Uterus (tissue), 4 donors: ENCODE measurements at places on chromosomes 6 and 20.
A peak's percentile ranks its signal among the peaks of the same experiment; 100 is the strongest.

GRCh38 chr6:42313941-42314570, 96.4 kb upstream of the MRPS10 start:
- DNase-seq: no peak

DNA sequence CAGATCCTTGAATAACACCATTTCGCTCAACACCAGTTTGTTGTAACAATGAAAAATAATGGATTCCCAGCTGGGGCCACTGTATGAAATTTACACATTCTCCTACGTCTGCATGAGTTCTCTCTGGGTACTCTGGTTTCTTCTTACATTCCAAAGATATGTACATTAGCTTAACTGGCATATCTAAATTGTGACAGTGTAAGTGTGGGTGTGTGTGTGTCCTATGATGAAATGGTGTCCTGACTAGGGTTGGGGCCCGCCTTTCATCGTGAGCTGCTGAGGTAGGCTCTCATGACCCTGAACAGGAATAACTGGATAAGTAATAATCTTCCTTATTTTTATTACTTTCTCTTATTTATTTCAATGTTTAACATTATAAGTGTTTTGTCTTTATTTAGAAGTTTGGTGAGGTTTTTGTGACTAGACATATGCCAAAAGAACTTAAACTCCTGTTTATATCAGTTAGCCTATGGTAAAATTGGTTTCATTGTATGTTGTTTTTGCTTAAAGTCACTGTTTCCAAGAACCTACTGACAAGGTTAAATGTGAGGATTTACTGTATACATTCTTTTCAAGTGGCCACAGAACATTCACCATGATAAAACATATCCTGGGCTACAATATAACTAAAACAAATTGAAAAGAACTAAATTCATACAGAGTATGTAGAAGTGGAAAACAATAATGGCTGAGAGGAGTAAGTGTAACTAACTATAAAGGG, 42.4 kb downstream of the RBL1 start:
- no peak for DNase-seq

DNA sequence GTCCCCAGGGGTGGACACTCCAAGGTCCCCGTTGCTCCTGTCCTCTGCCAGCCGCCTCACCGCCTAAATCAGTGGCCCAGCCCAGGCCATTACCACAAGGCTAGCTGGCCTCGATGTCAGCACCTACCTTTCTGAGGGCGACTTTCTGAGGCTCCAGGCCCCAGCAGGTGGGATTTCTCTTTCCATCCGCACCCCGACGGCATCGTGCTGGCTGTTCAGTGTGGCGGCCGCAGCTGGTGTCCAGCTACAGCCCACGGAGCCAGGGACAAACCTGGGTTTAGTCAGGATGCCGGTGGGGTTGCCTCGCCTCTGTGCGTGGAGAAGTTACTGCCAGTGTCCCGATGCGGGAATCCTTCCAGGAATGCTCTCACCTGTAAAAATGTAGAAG, 60.8 kb downstream of the ERMARD start:
- DNase-seq: no peak

GRCh38 chr6:71194724-71195123, 93.9 kb upstream of the OGFRL1 start:
- DNase-seq: no peak

DNA sequence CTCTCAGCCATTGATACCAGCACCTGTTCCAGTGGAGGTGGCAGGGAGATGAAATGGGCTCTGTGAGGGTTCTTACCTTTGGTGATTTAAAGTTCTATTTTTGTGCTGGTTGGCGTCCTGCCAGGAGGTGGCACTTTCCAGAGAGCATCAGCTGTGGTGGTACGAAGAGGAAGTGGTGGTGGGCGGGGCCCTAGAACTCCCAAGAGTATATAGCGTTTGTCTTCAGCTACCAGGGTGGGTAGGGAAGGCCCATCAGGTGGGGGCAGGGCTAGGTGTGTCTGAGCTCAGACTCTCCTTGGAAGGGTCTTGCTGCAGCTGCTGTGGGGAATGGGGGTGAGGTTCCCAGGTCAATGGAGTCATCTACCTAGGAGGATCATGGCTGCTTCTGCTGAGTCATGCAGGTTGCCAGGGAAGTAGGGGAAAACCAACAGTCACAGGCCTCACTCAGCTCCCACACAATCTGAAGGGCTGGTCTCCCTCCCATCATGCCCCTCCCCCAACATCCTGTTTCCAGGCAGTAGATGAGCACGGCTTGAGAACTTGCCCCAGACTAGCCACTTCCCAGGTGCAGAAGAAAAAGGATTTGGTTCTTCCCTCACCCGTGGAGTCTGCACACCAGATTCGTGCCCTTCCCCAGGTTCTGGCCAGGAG, 46.6 kb downstream of the MOXD1 start:
- no peak for DNase-seq

GRCh38 chr6:13528777-13529343, 41.5 kb upstream of the GFOD1 start:
- no peak for DNase-seq

DNA sequence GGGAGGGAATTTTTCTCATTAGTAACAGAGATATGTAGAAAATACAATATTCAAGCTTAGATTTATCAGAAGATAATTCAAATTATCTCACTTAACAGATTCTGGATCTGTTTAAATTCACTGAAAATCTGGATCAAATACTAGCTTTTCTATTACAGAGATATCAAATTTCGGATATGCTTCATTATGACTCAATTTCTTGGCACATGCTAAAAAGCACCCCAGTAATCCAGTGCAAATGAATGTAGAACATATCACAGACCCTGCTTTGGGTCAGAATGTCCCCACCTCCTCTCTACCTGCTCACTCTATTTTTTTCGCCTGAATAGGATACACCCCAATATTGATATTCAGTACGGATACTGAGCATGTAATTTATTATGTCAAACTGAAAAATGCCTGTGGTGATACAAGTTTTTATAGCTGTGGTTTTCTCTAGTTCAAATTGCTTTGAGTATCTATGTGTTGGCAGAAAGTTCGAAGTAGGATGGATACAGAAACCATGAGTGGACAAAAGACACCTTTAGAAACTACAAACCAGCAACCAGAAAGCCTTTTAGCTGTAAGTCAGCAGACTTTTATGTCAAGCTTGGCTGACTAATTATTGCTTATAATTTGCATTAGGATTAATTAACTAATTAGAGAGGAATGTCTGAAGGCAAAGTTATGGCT, 290.0 kb downstream of the TFAP2B start:
- DNase-seq: no peak

- no peak for DNase-seq
These were observed 629.4 kb upstream of the FLRT3 start for GRCh38 chr20:14966808-14967207.

- DNase-seq: no peak
These were observed 6.4 kb downstream of the FUCA2 start for GRCh38 chr6:143505111-143505510.

DNA sequence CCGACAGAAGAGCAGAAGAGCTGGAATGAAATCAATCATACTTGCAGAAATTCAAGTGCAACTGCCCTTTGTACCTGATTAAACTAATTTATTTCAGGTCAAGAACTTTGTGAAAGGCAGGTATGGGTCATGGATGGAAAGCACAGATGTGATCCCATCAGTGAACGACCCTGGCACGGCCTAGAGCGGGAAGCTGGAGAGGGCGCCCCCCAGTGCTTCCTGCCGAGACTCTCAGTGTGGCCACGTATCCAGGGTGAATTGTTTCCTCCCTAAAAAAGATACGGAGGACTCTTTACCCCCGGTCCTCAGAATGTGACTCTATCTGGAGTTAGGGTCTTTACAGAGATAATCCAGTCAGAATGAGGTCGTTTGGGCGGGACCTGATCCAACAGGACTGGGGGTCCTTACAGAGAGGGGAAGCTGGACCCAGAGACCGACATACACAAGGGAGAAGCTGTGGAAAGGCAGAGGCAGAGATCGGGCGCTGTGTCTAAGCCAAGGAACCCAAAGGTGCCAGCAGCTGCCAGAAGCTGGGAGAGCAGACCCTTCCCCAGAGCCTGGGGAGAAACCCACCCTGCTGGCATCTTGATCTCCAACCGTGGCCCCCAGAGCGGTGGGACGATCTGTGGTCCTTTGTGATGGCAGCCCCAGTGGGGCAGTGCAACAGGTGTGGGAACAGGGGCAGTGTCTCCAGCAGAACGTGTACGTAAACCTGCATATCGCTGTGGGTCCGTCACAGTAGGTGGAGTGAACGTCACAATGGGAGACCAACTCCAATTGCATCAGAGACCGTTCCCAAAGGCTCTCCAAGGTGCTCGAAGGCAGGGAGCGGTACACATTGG, 91.9 kb downstream of the TAF4 start:
- no peak for DNase-seq

GRCh38 chr6:42450477-42451332, 1.0 kb downstream of the TRERF1 start:
- peak; percentile 36 for DNase-seq

DNA sequence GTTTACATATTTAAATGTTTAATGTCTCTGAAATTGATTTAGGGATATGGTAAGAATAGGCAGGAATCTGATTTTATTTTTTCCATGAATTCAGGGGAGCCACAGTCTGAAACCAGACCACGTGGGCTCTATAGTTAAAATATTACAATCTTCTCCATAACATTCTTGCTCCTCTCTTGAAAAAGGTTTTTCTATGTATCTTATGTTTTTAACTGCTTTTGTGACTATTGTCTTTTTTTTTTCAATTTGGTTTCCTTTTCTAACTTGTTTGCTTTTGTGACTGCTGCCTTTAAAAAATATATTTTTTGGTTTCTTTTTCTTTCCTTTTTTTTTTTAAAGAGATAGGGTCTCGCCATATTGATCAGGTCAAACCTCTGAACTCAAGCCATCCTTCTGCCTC, 40.1 kb downstream of the TNFAIP3 start:
- DNase-seq: no peak

- no peak for DNase-seq
These were observed 107.4 kb upstream of the MAP7 start for GRCh38 chr6:136657666-136658065.

DNA sequence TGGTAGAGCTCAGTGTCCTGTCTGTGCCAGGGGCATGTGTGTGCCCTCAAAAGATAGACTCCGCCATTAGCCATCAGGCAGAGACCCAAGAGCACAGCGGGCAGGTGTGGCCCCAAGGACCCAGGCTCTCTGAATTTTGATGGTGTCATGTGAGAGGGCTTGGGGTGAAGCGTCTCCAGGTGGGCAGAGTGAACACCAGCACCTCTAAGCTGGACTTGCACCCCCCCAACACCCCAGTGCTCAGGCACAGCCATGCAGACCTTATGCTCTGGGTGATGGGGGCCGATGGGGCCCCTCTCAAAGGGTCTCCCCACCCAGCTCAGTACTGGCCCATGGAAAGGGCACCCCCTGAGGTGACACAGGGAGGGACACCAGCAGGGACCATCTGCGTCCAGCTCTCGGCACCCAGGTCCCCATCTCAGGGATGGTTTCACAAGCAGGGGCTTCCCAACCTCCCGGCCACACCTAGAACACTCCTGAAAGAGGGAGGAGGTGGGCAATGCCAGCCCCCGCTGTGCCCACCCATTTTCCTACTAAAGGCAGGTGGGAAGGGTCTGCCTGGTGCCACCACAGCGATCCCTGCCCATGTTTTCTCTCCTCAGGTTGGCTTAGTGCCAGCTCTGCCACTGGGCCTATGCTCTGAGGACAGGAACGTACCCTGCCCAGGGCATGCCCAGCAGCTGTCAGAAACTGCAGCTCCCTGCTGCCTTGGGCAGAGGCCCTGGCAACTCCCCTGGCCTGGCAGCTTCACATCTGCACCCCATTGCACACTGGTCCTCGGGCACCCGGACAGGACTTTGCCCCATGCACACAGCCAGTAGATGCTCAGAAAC, 3.5 kb downstream of the CST7 start:
- DNase-seq: no peak

GRCh38 chr20:5735845-5736510, 14.2 kb upstream of the SHLD1 start:
- DNase-seq: no peak

DNA sequence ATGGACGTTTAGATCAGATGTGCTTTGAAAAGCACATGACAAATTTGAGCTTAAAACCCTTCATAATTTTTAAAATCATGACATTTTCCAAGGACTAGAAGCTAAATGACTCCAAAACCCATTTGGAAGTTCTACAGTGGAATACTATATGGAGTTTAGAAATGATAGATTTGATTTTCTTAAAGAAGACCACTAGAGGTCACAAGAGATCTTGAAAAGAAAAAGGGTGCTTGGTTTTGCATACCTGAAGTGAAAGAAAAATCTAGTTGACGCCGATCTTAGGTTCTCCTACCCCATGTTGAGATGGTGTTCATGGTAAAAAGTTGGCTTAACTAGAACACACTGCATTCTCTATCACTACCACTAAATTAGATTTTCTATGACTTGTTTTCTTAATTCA, 31.5 kb downstream of the CFAP61 start:
- DNase-seq: no peak

- no peak for DNase-seq
These were observed 3.6 kb downstream of the PAK5 start for GRCh38 chr20:9835302-9835701.

GRCh38 chr20:46587986-46588385, 37.5 kb upstream of the OCSTAMP start:
- no peak for DNase-seq

DNA sequence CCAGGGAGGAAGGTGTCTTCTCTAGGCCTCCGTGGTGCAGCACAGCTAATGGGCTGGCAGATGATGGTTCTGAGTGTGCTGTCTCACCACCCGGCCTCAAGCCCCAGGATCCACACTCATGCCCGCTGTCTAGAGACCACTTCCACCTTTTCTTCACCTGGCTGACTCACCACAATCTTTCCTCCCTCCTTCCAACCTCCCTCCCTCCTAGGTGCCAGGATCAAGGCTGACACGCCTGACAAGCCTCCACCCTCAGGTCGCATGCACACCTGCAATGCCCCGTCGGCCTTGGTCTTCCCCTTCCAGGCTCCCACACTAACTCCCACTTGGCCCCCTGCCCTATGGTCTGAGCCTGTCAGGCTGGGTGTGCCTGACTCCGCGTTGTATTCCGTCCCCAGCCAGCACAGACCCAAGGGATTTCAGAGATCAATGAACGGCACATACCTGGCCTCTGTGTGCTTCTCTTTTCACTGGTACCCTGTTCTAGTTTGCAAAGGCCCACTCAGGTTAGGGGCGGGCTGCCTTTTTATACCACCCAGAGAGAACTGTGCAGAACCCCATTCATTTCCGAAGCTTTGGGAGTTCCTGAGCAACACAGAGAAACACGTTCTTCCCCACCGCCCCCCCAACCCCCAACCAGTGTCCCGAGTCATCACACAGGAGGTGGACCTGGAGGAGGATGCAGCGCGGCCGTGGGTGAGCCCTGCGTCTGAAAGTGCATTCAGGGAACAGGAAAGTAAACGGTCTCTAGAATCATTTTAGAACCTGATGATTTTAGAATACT, 39.3 kb downstream of the PMEPA1 start:
- DNase-seq: no peak

GRCh38 chr6:32075781-32076180, 33.4 kb downstream of the TNXB start:
- no peak for DNase-seq

DNA sequence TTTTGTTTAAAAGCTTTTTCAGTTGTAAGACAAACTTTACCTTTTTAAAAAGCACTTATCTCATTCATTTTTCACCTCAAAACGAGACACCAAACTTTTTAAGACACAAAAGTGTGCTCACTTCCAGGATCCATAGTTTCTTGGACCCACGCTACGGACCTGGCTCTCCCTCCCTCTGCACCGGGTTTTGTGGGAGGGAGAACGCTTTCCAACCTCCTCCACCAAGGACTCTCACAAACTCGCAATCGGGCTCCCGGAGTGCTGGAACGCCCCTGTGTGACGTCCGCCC, 436 bp downstream of the CAGE1 start:
- no peak for DNase-seq
